ENCODE measurements at places on chromosomes 3 and 15.

GRCh38 chr3:168001244-168001643, 94.5 kb downstream of the GOLIM4 start:
- no peak for DNase-seq

GRCh38 chr15:40232625-40233070, 6.2 kb upstream of the PAK6 start:
- DNase-seq = no peak

- DNase-seq = no peak
These were observed 136.6 kb downstream of the SUCLG2 start for GRCh38 chr3:67517781-67518180.

DNA sequence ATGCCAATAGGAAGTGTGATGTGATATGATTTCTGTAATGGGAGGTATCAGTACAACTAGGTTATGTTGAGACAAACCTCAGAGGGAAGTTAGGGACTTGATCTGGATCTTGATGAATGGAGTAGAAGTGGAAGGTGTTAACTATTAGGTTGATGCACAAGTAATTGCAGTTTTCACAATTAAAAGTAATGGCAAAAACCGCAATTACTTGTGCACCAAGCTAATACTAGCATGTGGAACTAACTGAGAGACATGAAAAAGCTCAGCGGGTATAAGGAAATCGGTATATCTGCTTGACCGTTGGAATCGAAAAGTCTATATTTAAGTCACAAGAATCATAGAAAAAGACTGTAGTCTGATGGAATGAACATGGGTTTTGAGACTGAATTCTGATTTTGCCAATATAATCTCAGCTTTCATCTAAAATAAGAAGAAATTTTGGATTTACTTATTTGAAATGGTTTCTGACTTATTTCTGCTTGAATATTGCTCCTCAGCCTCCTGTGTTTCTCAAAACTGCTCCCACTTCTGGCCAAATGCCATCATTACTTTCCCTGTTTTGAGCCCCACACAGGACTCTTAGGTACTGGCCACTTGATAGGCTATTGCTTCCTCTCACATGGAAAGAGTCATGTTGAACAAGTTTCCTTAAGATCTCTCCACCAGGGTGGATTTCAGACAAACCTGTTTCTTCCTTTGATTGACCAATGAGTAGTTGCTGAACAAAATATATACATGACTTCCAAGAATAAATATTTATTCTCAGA, 271.5 kb upstream of the COL8A1 start:
- DNase-seq = no peak

DNA sequence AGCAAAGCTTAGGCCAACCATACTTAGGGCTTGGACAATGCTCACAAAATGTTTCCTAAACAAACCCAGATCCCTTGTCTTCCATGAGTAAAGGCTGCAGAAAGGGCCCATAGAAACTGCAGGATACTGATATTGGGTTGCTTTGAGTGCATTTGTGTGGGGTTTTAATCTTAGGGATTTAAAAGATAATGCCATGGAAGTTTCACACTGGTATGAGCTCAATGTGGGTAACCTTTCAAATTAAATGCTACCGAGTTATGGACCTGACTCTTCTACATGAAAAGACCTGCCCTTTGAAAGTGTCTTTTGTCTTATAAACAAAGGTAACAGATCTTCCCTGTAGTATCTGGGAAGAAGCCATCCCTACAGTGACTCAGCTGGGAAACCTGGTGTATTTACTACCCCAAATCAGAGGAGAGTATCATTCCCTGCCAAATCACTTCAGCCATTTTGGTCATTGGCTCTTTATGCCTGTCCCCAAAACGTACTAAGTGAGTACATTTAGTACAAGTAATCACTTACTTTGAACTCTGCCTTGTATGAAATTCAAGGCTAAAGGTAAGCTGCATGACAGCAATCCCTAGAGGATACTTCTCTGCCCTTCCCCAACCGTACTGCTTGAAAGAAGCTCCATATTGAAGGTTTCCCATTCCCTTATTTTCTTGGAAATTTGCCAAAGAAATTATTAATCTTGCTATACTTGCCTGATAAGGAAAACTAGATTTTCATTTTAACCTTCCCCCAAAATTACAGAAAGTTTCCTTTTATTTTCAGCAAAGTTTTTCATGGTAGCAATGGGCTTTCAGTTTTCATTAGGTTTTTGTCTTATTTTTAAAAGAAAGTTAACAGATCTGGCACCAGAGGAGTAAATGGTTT, 7.2 kb downstream of the TM4SF1 start:
- DNase-seq = no peak
